Activated naive CD4-positive, alpha-beta T cell treated with Interleukin-2 at 50 U/mL for 16 hours (primary cell): ENCODE measurements at places on chromosomes 1 and 21.

DNA sequence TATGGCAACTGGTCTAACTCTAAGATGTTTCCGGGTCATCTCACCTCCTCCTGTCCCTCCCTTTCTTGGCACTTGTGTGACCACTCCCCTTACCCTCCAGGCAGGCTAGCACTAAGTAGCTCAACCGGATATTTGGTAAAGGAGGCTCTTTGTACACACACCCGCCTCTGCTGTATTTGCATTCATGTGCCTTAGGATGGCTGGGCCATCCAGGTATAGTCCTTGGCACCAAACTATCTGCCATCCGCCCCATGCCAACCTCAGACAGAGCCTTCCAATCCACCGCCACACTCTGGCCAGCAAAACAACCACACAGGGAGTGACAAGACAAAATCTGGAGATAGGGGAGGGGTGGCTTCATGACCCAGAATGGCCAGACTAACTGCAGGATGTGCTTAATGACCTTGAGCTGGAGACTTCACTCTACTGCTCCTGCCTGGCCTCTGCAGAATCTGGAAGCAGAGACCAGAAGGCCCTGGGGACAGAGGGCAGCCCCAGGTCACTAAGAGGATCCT lies 59.5 kb downstream of the CDK18 start:
- DNase-seq = no peak

GRCh38 chr1:11722538-11722937 lies 13.4 kb upstream of the AGTRAP start:
- no peak for DNase-seq

GRCh38 chr1:108050158-108050557 lies 85.2 kb upstream of the VAV3 start:
- DNase-seq = no peak

- DNase-seq = no peak
Observed at GRCh38 chr21:14414932-14415508, 32.1 kb upstream of the HSPA13 start.

DNA sequence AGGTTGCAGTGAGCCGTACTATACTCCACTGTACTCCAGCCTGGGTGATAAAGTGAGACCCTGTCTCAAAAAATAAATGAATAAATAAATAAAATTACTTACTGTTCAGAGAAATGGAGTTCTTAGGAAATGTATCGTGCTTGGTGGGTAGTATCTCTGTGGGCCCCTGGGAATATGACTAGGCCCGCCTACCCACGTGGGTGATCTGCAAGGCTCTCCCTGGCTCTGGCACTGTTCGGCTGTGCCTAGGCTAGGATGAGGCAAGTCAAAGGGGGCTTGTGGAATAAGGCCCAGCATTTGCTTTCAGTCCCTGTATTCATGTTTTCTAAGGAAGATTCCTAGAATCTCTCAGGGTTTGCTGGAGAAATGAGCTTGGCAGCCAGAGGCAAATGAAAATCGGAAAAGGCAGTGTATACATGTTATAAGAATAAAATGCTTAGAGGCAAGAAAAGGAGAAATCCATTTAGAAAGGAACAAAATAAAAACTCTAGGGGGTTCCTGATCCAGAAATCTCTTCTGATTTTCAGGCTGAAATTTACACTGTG lies 4.5 kb upstream of the CSRP1 start:
- DNase-seq = no peak

DNA sequence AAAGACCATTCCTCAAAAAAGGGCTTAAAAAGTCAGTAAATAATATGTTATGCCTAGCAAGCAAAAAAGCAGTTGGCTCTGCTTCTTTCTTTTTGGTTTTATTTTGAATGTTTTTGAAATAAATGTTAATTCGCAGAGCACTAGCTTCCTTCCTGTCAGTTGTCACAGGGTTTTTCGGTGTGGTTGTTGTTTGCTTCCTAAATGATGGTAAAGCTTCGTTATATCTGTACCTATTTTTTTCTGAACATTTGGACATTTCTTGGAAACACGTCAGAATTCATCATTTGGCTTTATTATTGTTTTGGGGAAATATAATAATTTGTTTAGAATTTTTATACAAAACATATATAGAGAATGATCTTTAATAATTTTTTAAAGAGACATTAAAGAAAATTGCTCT lies 351.9 kb upstream of the SGIP1 start:
- no peak for DNase-seq

- DNase-seq = peak; percentile 60
Observed at GRCh38 chr1:41862384-41863221, 56.1 kb downstream of the HIVEP3 start.

DNA sequence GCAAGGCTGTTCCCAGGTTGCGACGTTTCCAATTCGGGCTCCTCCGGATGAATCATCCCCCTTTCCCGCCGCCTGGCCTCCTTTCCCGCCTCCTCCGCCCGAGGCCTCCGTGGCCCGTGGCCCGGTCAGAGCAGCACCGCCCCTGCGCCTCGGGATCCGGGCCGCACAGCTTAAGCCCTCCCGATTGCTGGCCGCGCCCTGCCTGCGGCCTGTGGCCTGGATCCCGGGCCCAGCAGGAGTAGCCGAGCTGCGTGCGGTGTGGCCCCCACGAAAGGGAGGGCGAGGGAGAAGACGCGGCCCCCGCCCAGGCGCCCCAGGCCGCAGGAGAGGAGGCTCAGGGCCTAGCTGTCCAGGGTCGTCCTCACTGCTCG lies 1.0 kb downstream of the TMEM200B start:
- DNase-seq = no peak

GRCh38 chr1:220300442-220301121 lies 28.3 kb upstream of the RAB3GAP2 start:
- no peak for DNase-seq

DNA sequence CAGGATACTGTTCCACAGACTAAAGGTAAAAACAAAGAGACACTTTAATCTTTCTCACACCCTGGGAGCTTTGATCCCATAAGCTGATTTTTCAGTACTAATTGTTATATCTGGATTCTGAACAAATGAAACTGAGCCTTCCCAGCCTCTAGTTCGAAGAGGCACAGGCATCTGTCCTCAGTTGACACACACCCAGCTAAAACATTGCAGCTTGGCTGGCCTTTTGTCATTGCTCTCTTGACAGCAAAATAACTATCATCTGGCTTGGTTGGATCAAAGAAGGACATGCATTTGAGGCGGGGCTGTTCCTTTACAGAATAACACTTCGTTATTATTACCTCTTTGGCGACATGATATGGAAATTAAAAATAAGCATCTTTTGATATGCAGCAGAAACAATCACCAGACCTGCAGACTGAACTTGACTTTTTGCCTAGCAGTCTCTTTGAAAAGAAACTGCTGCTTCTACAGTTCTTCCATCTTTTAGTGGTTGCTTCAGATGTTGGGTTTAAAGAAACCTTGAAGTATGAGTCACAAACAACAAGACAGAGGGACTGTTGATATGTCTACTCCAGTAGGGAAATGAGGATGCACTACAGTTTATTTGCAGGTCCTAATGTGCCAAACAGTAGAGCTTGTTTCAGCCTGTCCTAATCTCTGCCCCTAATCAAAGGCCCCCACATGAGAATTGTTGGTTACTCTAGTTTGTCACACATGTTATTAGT lies 166.5 kb downstream of the TPR start:
- no peak for DNase-seq

- DNase-seq = no peak
Observed at GRCh38 chr1:194476872-194477271, 1290.5 kb upstream of the B3GALT2 start.

GRCh38 chr1:22048351-22049192 lies 3.9 kb upstream of the CDC42 start:
- peak; percentile 56 for DNase-seq

DNA sequence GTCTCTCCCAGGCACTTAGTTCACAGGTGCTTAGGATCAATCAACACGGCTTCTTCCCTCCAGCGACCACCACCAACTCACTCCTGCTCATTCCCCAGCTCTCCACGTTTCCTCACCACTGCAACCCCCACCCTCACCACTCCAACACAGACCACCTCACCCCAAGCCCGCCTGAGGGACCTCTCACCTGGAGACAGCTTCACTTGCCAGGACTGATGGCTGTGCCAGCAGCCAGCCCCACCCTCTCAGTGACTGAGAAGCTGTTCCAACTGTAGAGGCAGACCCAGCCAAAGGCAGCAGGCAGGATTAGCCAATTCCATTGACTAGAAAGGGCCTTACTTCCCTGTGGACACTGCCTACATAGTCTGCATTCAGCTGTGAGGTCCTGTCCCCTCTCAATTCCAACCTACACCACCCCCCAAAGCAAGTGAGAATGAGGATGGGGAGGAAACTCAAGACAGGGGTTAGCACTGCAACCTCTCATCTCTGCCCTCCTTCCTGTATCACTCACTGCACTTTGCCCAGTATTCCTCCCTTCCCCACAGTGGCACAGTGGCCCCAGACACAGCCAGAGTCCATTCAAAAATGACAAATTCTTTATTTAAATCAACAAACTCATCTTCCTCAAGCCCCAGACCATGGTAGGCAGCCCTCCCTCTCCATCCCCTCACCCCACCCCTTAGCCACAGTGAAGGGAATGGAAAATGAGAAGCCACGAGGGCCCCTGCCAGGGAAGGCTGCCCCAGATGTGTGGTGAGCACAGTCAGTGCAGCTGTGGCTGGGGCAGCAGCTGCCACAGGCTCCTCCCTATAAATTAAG lies 7.6 kb downstream of the TAGLN2 start:
- DNase-seq = no peak

DNA sequence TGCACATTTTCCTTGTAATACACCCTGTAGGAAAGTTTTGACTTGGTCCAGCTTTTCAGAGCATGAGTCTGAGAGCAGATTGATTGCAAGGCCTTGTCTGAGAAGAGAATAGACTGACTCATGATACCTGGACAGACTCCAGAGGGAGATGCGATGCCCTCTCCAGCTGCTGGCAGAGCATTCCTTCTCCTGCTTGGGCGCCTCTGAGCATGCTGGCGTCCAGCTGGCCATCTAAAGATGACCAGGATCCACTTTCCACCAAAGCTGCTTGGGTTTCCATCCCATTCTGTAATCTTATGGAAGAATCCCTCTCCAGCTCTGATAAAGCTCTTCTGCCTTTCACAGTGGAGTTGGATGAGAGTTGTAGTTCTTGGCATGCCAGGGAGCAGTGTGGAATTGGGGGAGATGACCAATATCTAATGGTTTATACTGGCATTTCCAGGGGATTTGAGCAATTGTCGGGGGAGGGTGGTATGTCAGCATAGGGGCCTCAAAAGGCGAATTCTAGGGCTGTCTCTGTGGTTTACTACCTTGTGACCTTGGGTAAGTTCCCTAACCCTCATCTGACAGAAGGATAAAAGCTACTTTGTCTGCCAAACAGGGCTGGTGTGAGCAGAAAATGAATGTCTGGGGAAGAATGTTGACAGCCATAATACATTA lies 19.5 kb downstream of the SZRD1 start:
- no peak for DNase-seq

GRCh38 chr1:4005431-4005830 lies 105.4 kb upstream of the C1orf174 start:
- no peak for DNase-seq

DNA sequence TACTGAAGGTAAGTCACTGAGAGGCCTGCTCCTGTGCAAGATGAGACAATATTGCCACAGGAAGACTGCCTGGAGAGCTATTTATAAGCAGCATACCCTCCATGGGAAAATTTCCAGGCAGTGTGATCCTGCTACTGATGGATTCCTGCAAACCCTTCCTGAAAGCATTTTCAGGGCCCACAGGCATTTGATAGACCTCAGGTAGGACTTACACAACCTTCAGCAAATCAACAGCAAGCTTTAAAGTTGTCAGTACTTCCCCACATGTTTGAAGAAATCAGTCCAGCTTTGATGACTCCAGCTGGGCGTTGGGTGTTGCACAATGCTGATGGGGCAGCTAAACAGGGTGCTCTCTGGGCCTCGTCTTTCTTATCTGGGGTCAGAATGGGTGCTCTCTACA lies 108.8 kb downstream of the PLXNA2 start:
- no peak for DNase-seq

GRCh38 chr1:234240680-234241079 lies 132.6 kb upstream of the COA6 start:
- DNase-seq = no peak

- DNase-seq = no peak
Observed at GRCh38 chr1:81950037-81950436, 149.3 kb downstream of the ADGRL2 start.

- no peak for DNase-seq
Observed at GRCh38 chr1:41633764-41634163, 149.3 kb upstream of the EDN2 start.

DNA sequence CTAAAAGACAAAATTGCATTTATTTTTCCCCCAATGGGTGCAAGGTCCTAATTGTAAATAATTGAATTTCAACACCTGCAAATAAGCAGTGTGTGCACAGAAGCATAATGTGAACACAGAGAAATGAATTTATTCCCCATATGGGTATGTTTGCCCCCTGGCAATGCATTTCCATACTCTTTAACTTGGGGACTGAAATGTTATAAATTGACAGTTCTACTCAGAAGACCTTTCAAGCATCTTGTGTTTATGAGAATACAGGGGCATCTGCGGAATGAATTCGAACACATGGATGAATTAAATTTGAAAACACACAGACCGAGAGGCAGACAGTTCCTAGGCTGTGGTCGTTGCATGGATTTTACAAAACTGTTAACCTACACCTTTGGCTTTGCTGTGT lies 3.5 kb downstream of the PBX1 start:
- DNase-seq = no peak

DNA sequence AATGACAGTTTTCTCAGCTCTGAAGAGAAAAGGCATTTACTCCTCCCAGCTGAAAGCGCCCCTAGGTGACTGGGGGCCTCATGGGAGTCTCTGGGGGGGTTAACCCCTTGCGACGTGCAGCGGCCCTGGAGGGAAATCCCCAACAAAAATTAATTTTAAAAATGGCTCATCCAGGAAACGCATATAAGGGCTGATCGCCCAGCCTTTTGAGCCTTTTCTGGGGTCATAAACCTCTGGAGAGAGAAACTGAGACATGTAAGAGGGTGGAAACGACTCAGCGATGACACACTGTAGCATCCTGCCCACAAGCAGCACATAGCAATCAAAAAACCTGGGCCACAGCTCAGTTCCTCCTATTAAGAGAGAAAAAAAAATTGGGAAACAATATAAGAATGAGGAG lies 20.4 kb upstream of the HPDL start:
- peak; percentile 35 for DNase-seq
